ENCODE measurements at places on chromosomes 1 and 21.

DNA sequence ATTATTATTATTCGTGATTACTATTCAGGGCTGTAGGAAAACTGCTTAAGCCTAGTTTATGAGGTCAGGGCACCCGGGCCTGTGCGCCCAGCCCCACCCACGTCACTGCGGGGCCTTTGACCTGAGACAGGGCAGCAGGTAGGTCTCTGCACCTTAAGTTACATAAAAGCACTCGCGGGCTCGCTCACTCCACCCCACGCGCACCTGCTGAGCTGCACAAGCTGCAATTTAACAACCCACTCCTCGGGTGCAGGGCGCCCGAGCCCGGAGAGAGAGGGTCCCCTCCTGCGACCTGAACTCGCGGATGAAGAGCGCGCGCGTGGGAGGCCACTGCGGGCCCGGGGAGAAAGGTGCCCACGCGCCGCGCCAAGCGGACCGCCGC lies 477 bp downstream of the ICMT start:
- no peak for DNase-seq

- DNase-seq, result no peak
Measured at GRCh38 chr1:222416001-222416791, 131.7 kb downstream of the HHIPL2 start.

DNA sequence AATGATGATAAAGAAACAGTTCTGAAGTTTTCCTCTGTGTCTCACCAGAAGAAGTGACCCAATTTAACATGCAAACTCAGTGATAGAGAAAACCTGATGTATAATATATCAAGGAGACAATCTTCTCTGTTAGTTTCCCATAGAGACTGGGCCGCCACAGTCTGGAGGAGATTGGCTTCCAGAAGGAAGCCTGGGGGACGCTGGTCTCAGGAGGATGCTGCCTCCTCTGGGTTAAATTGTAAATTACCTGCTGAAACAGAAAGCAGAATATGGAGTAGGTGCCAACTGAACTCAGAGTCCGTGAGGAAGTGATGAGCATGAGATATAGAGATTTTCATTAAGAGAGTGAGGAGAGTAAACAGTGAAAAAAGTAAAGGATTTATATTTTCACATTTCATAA lies 15.8 kb downstream of the OR14I1 start:
- DNase-seq, result no peak

DNA sequence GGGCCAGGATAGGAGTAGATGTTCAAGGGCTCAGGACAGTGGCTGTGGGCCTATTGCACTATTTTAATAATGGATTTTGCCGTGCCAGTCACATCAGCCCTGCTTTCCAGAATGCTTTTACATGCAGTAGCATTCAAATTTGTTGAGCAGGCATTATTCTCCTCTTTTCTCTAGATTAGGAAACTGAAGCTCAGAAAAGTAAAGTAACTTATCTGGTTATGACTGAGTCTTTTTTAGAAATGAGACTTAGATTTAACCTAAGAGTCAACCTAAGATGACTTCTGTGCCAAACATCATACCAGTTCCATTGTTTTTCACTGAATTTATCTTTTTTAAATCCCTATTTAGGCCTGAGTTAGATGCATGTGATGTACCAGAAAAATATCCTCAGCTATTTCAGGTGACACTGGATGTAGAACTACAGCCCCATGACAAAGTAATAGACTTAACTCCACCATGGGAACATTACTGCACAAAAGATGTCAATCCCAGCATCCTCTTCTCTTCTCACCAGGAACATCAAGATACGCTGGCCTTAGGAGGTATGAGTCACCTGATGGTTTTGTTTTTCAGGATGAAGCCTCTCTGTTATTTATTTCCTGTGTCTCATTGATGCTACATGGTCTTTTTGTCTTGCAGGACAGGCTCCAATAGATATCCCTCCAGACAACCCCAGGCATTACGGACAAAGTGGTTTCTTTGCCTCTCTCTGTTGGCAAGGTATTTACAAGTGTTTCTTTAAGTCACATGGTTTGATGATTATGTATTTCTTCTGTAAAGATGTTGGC lies 31.4 kb upstream of the LEPR start:
- peak; percentile 2 for DNase-seq

DNA sequence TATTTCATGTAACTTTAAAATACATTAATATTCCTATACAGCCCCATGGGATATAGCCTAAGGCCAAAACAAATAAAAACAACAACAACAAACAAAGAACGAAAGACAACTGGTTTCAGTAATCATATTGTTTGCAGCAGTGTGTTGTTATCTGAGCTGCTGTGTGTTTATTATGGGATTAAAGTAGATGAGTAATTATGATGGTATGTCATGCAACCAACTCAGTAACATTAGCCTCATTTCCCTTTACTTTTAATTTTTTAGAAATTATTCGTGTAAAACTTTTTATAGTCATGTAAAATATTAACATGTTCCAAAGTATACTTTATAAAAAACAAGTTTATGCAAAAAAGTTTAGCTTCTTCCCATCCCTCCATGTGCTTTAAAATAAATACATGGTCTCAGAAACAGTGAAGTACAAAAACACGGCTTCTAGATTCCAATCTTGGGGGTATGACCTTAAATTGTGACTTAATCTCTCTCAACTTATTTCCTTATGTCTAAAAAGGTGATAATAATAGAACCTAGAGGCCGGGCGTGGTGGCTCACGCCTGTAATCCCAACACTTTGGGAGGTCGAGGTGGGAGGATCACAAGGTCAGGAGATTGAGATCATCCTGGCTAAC lies 176.1 kb downstream of the SLC45A1 start:
- DNase-seq, result no peak

DNA sequence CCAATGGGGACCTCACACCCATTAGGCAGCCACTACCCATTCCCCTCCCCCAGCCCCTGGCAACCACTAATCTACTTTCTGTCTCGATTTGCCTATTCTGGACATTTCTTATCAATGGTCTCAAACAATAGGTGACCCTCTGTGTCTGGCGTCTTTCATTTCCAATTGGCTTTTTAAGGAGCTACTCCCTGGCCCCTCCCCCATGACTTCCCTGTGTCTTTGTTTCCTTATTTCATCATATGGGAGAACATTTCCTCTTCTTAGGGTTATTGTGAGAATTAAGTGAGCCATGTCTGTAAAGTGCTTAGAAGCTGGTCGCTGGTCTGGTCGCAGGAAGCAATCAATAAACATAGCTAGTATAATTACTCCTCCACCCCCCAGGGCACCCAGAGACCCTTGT lies 80.9 kb downstream of the SPSB1 start:
- DNase-seq, result no peak

DNA sequence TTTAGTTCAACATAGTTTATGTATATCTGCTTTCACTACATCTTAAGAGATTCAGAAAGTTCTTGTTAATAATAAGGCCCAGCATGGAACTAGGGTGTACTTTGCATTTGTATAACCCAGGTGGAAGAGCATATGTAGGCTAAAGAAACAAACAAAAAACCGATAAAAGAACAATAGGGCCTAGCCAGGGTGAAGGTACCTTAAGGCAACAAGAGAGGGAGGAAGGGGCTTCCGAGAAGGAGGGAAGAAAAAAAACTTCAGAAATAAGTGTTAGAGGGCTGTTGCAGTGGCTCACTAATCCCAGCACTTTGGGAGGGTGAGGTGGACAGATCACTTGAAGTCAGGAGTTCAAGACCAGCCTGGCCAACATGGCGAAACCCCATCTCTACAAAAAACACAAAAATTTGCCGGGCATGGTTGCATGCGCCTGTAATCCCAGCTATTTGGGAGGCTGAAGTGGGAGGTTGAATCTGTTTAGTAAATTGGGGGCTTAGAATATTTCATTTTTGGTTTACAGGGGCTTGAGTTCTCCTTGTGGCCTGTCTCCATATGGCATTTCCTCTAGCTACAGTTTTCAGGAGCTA lies 4.7 kb upstream of the SPATA45 start:
- DNase-seq, result no peak

DNA sequence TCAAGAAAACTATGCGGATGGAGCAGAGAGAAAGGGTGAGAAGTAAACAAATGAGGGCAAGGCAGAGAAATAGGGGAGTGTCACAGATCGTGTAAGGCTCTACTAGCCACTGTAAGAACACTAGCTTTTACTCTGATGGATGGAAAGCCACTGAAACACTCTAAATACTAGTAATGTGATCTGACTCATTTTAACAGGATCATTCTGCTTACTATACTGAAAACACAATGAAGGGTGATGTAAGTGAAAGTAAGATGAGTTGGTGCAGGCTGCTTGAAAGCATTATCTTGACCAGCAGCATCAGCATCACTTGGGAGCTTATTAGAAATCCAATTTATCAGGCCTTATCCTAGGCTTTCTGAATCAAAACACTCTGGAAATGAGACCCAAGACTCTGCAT lies 32.7 kb downstream of the TUT4 start:
- peak; percentile 52 for DNase-seq

DNA sequence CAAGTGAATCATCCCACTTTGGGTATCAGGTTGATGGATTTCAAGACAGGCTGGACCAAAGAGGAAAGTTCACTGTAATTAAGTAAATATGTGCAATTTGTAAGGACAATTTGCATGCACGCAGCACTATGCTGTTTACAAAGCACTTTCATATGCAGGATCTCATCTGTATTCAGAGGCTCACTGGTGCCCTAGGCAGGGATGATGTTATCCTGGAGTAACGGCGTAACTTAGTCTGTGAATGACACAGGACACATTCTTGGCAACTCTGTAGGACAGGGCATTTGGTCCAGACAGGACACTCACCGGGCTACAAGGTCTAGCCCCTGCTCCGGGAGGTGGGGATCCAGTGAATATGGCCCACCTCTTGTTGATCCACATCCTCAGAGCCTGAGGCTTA lies 365.4 kb upstream of the DUSP10 start:
- DNase-seq, result no peak

GRCh38 chr1:204945565-204945977 lies 74.9 kb downstream of the NFASC start:
- DNase-seq, result no peak

DNA sequence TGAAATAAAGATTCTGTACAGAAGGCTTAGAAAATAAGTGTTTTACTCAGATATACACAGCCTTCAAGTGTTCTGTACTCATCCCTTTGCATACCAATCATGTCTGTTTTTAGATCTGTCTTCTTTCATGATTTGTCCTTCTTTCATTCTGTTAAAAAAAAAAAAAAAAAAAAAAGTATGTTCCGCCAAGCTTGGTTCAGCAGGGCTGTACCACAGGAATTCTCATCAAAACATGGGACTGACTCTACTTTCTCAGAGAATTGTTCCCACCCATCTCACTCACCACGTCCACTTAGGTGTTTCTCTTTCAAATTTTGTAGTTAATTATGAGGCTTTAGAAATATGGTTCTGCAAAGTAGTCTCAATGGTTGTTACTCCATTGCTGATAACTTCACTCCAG lies 119.0 kb downstream of the AK5 start:
- peak; percentile 34 for DNase-seq

GRCh38 chr1:50147191-50147850 lies 38.6 kb downstream of the ELAVL4 start:
- no peak for DNase-seq

DNA sequence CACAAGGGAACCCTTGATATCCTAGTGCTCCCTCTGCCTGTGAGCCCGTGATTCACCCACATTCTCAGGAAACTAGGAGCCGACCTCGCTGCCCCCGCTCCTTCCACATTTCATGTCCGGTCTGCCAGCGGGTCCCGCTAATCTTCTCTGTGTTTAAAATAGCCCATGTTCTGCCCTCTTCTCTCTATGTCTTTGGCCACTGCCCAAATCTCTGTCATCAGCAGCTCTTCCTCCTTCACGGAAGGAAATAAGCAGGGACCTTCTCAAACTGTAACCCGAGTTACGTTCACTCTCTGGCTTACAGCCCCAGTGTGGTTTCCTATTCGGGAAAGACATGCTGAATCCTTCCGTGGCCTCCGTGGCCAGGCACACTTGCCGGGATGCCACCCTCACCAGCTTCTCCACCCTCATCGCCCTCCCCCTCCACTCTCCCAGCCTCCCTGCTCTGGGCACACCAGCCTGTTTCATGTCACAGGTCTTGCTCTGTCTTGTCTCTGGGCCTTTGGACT lies 21.1 kb upstream of the UBXN10 start:
- no peak for DNase-seq

DNA sequence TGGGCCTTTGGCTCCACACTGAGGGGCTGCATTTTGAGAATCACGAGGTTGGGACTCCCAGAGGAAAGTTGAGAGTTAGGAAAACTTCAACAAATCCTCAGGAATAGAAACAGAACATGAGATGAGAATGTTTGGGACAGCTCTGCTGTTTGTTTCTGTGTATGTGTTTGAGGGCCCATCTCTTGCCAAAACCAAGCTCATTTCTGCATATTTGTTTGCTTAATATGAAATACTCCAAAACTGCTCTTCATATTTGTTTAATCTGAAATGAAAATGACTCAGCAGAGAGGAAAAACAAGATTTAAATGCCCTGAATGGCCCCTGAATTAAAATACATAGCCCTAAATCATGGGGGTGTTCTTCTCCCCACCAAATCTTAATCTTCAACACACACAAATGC lies 78.1 kb downstream of the DDR2 start:
- peak; percentile 22 for DNase-seq

GRCh38 chr1:32464191-32464715 lies 619 bp upstream of the ZBTB8B start:
- no peak for DNase-seq

DNA sequence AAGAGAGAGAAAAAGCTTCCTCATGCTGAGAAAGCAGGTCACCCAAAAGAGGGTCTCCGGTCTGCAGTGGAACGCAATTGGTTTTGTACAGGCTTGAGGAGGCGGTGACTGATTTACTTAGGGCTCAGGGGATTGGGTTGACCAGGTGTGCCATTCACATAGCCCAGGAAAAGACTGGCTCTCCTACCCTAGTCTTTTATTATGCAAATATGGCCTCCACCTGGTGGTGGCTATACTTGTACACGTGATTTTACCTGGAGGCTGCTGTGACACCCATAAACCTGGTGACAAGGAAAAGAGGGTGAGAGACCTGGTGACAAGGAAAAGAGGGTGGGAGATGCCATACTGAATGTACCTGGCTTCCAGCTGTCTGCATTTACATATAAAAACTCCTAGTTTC lies 49.9 kb downstream of the DNTTIP2 start:
- DNase-seq, result no peak

- DNase-seq, result no peak
Measured at GRCh38 chr1:56993475-56993874, 27.7 kb upstream of the C8B start.

DNA sequence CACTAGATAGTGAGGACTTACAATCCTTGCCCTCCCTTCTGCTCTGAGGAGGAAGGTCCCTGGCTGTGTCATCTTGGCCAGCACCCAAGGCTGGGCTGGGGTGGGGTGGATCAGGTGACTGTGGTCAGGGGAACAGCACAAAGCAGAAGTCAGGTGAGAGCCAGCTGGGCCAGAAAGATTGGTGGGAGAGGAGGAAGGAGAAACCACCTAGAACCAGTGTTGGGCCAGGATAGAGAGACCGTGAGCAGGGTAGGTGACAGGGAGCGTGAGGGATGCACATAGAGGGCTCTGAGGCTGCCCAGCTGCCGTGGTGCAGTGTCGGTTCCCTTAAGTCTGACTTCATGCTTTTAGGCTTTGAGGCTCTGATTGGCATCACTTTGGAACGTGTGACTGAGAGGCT lies 22.7 kb downstream of the NCF2 start:
- DNase-seq, result peak; percentile 43

All from fibroblast of skin of right biceps (primary cell).